ENCODE measurements at places on chromosomes 16 and 17.

DNA sequence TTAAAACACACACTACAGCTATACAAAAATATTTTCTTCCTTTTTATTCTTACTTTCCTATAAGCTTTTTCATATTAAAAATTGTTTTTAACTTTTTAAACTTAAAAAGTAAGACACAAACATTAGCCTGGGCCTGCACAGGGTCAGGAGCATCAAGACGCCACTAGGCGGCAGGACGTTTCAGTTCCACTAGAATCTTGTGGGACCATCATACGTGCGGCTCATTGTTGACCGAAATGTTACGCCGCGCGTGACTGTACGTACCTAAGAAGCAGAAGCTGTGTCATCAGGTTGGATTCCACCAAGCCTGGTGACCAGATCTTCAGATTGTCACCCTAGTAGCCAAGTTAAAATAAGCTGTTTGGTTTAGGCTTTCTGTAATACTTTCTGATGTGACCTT, 47.1 kb downstream of the USP10 start:
- DNase-seq = no peak

GRCh38 chr17:79833110-79833450, 6.2 kb downstream of the CBX4 start:
- DNase-seq = no peak

DNA sequence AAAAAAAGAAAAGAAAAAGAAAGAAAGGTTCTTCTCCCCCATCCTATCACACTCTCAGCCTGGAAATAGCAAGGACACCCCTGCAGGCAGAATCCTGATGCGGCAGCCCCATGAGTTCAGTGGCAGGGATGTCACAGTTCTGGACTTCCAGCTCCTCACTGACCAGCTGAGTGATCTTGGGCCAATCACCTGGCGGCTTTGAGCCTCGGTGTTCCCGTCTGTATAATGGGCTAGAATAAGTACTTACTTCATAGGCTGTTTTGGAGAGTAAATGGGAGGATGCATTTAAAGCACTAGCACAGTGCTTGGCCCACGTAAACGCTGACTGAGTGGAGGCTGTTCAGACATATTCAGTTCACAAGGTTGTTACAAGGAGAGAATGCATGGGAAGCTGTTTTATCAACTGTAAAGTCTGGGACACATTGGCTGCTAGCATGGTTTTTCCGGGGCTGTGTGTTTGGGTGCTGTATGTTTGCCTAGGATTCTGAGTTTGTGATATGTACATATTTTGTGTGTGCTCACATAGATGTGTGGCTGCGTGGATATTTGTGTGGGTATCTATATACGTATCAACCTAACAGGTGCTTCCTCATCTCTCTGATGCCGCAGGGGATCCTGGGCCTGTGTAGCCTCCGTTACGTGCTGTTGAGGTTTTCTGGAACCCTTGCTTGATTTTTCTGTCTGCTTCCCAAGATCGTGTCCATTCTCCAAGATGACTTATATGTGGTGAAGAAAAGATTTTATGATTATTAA, 3.4 kb downstream of the BHLHA9 start:
- no peak for DNase-seq

- no peak for DNase-seq
Observed at GRCh38 chr17:62994931-62995330, 28.9 kb downstream of the TANC2 start.

GRCh38 chr16:57361404-57361803, 2.8 kb downstream of the CCL22 start:
- no peak for DNase-seq

Data from suppressor macrophage treated with lipopolysaccharide for 4 hours (primary cell).